ENCODE measurements at places on chromosomes 13 and 19. TPM values are rescaled to one million over a fixed set of nuclear protein-coding genes. Genes with fewer than 3 reads are reported as not detected.

- DNase-seq = no peak
These were observed 431.3 kb downstream of the SLITRK6 start for GRCh38 chr13:85367887-85368286.

TMPRSS9 gene
- 0.17 TPM for polyA plus RNA-seq

GRCh38 chr19:1070576-1070930, 3.6 kb downstream of the ARHGAP45 start:
- DNase-seq = no peak

SLC15A1 gene
- 8.7 TPM for polyA plus RNA-seq

DNA sequence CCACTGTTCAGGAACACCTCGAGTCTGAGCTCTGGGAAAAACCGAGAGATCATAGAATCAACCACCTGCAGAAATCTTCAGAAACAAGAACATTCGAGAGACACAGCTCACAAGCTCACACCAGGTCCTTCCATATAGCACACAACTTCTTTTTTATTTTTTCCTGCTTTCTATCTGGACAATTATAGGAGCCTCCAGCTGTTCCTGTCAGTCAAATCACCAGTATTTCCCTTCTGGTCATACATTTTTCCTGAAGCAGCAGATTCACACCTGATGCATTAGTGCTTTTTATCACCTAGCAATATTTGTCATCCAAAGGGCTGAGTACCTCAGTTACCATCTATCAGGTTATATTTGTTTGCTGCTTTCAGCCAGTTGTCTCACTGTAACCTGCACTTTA, 323.5 kb downstream of the FOXO1 start:
- no peak for DNase-seq

DNA sequence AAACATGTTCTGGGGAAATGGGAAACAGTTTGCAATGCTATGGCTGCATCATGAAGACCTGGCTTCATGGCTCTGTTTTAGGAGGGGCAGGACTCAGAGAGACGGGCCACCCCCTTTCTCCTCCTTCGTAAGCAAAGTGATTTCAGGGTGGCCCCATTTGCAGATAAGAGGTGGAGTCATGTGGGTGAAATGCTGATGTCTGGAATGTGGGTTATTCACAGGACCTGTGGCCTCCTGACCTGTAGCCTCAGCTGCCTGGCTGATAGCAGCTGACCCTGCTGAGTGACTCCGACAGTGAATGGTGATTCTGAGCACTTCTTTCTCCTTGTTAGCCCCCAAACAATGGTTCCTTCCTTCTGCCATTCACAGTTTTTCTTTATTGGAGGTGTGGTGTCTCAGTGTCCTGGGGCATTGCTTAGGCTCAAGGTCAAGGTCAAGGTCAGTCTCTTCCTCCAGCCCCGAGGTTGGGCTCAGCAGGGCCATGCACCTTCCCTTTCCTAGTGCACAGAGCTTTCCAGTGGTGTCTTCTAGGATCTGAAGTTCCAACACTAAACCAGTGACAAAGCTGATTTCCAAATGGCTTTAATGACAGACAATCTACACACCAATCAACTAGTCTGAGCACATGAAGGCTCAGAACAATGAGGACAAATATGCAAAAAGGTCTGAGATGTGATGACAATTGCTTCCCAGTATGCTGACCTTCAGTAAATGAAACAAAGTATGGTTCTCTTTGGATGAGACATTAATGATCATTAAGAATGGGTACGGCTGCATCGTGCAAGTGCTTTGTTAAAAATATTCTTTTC, 49.6 kb upstream of the ANKRD10 start:
- no peak for DNase-seq

- no peak for DNase-seq
These were observed 3.9 kb upstream of the KBTBD6 start for GRCh38 chr13:41136396-41137031.

GRCh38 chr13:103354171-103354570, 288.0 kb upstream of the SLC10A2 start:
- no peak for DNase-seq

DNA sequence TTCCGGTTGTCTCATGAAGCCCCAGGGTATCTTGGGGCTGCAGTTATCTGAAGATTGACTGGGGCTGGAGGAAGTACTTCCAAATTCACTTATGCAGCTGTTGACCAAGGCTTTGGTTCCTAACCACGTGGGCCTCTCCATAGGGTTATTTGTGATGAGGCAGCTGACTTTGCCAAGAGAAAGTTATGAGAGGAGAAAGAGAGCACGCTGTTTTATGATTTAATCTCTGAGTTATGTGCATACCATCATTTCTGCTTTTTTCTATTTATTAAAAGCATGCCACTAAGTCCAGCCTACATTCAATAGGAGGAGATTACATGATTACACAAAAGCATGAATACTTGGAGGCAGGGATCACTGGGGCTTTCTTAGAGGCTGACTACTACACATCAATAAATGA, 215.5 kb downstream of the NHLRC3 start:
- DNase-seq = no peak

ZNF491 gene
- 3.4 TPM for polyA plus RNA-seq

GRCh38 chr13:24221007-24221406, 60.5 kb downstream of the SPATA13 start:
- no peak for DNase-seq

CNFN gene
- 0.52 TPM for polyA plus RNA-seq

DNA sequence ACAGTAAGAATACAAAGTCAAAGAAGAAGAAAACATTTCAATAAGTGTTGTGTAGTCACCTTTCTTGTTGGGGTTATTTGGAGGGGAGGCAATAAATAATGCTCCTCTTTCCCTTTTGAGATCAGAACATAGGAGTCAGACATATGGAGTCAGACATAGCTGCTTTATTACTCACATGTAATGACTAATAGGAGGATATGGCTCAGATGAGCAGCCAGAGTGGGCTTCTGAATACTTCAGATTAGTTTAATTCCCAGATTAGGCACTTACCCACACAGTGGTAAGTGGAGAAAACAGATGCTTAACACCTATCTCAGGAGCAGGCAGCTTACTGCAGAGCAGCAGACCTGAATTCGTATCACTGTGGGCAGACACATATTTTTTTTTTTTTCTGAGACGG, 31.7 kb upstream of the C1QTNF9B start:
- DNase-seq = no peak

DNA sequence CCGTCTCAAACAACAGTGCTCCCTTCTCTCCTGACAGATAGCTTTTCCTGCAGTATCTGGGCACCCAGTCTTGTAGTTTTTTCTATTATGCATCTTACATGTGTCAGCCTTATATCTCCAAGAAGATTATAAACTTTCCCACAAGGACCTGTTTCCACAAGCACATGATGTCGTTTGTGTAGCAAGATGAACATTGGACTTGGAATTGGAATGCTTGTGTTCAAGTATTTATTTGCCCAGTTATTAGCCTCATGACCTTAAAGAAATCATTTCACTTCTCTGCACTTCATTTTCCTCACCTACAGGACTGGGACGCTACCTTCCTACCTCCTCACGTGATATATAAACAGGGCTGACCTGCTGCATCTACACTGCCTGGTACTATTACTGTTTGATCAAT, 21.5 kb downstream of the SHISA2 start:
- no peak for DNase-seq

DCT gene
- 0.22 TPM for polyA plus RNA-seq

LTBP4 gene
- 531 TPM for polyA plus RNA-seq

GRCh38 chr19:29565171-29565570, 39.4 kb downstream of the VSTM2B start:
- no peak for DNase-seq

DNA sequence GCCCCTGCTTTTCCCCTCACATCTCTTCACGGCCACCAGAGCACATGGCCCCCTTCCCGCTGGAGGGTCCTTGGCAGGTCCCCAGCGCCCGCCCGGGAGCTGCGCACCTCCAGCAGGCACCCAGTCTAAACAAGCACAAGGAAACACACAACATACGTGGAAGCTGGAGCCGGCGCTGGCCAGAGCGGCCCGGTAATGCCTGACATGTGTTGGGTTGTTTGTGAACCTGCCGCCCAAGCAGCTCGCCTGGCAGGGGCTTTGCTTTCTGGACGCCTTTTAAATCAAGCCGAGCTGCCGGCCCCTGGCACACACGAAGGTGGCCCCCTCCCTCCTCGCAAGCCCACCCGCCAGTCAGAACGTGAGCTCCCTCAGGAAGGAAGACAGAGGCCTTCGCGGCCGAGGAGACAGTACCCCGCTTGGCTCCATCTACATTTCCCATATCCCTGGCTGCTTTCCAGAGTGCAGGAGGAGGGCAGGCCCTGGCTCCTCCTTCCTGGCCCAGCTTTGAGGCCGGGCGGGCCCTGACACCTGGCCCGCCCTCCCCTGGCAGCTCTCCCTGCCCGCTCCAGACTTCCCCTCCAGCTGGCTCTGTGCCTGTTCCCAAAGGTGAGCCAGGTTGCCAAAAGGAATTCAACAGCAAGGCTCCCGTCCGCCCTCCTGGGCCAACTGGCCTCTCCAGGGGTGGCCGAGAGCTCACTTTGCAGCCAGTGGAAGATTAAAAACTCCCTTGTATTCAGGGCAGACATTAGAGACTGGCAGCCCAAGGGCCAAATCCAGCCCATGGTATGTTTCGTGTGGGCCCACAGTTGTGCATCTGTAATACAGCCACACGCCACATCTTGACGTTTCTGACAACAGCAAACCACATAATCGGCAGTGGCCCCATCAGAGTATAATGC, 28.7 kb downstream of the COMP start:
- DNase-seq = no peak

FGF9 gene
- 23.9 TPM for polyA plus RNA-seq

- DNase-seq = no peak
These were observed 29.4 kb downstream of the SPC24 start for GRCh38 chr19:11125994-11126685.

CABP5 gene
- not detected for polyA plus RNA-seq

ATP1A3 gene
- 0.69 TPM for polyA plus RNA-seq

DNA sequence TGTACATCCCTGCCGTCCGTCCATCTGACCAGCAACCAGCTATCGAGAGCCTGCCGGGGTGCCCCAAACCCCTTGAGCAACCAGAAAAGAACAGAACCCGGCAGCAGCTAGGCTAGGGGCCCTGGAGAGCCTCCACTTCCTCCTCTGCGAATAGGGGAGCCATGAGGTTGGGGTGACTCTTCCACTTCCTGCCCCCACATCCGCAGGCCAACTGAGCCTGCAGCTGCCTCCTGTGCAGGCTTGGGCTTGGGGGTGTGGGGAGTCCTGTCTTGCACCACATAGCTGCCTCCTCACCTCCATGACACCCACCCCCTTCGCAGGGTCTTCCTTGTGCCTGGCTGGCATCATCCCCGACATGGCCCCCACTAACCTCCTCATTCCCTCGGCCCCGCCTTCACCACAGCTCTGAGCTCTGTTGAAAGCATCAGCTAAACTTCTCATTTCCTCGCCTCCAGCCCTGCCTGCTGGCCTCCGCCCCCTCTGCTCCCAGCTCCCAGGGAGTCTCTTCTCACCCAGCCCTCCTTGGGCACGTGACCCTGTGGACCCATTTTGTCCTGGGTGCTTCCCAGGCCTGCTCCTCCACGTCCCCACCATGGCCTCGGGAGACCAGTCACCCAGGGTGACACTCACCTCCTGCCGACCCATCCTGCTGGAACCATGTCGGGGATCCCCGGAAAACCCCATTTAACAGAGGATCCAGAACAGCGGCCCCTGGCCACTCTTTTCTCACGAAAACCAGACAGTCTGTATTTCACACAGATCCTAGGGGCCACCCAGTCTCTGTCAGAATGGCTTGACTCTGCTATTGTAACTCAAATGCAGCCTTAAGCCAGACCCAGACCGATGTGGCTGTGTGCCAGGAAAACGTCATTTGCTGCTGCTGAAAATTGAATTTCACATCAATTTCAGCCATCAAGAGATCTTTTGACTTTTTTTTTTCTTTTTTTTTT, 50.4 kb downstream of the MYO9B start:
- no peak for DNase-seq

GRCh38 chr19:9139609-9140158, 513 bp upstream of the ZNF317 start:
- DNase-seq = no peak

DNA sequence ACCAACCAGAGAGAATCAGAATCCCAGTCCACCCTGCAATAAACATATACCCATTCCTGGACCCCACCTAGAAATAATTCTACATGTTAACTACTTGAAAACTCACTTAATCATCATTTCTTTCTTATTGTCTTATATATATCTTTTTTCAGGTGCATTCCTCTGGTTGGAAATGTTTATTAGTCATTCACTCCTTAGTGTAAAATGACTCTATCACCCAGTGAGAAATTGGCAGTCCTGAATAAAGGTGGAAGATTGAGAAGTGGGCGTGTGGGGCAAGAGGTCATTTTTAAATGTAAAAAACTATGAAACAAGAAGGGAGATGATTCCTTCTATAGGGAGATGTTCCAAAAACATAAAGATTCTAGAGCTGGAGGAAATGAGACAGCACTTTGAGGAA, 101.2 kb upstream of the MBNL2 start:
- DNase-seq = no peak

DNA sequence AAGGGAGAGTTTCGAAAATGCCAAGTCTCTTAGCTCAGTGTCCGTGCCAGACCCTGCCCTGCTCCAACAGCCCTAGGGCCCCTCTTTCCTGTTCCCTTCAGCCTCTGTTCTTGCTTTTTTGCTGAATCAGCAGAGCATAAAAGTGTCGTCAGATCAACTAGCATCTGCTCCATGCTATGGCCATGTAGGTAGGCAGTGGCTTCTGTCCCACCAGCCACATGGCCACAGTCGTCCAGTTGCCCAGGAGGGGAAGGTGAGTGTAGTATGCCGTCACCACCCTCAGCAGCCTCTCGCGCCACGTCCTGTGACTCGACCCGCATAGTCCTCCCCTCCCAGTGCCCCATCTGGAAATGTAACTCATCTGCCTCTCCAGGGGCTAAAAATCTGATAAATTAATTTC, 50.9 kb upstream of the ATP11A start:
- DNase-seq = no peak

DNA sequence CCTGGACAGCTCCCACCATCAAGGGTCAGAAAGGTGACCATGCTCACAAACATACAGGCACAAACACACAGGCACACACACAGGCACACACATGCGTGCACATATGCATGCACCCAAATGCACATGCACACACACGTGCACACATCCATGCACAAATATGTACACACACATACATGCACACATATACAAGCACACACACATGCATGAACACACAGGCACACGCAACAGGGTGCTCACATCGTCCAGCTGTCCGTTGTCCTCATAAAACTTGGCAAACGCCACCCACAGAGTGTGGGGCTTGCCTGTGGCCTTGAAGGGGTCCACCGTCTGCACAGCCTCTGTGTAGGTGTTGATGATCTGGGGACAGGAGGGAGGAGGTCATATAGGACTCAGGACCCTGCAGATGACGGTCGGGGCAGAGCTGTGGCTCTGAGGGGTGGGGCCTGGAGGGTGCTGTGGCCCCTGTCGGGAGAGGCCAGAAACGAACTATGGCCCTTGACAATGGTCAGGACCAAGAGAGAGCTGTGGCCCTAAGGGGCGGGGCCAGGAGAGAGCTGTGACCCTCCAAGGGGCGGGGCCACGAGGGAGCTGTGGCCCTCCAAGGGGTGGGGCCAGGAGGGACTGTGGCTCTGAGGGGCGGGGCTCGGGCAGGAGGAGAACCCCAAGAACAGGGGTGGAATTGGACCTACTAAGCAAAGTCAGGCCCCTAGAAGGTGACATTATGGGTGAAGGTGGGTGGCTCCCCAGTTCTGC, 6.2 kb downstream of the XAB2 start:
- no peak for DNase-seq
